ENCODE measurements at places on chromosomes 1 and 21. TPM values are rescaled to one million over a fixed set of nuclear protein-coding genes. Genes with fewer than 3 reads are reported as not detected.

DNA sequence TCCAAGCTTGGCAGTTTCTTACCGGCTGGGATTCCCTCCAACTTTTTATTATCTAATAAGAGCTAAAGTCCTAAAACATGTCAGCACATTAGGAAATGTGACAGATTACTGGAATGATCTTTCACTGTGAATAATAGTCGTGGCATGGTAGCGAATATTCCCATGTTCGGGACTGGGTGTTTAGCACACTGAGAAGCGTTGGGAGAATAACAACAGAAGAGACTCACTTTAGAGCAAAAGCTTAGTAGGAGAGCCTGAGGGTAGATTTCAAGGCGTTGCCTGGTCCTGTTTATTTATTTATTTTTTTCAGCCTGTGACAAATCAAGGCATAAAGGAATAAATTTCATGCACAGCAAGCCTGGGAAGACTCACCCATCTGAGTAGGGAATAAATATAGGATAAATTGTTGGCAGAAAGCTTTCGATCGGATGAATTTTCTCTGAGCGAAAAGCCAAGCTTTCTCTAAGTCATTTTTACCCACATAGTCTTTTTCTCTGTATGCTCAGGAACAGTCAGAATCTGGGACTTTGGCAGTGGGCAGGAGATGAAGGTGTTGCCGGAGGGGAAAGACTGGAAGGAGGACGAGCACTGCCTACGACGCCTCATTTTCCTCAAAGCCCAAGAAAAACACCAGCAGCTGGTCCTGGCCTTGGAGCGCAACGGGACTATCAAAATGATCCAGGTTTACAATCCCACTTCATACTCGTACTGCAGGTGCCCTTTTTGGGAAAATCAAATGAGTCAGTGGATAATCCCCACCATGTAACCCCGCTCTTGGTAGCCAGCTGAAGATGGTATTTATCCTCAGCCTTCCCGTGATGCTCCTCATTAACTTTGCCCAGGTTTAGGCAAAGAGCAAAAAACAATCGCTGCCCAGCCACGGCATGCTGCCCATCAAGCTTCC, 97.2 kb downstream of the WDR64 start:
- no peak for DNase-seq

DMBX1 gene
- total RNA-seq = not detected

DNA sequence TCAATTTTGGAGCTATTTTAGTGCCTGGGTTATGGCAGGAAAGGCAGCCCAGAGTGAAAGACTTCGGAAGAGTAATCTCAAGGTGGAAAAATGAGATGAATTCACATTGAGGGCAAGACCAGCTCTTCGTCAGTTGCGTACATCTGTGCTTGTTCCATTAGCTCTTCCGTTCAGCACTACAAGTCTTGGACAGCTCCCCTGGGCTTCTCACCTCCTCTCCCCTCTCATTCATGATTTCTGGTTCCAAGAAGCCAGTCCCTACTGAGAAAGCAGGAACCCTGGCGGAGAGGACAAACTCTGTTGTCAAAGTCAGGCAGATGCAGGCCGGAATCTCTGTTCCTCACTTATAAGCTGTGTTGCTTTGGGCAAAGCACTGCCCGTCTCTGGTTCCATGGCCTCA, 76.5 kb downstream of the ACTL8 start:
- no peak for DNase-seq

S100A7A gene
- not detected for total RNA-seq

FHL3 gene
- 58.7 TPM for total RNA-seq

CCDC181 gene
- 0.78 TPM for total RNA-seq

GRCh38 chr1:244161236-244161510, 110.1 kb downstream of the ZBTB18 start:
- no peak for DNase-seq

GRCh38 chr1:80113168-80114038, 1106.9 kb upstream of the ADGRL4 start:
- no peak for DNase-seq

DNA sequence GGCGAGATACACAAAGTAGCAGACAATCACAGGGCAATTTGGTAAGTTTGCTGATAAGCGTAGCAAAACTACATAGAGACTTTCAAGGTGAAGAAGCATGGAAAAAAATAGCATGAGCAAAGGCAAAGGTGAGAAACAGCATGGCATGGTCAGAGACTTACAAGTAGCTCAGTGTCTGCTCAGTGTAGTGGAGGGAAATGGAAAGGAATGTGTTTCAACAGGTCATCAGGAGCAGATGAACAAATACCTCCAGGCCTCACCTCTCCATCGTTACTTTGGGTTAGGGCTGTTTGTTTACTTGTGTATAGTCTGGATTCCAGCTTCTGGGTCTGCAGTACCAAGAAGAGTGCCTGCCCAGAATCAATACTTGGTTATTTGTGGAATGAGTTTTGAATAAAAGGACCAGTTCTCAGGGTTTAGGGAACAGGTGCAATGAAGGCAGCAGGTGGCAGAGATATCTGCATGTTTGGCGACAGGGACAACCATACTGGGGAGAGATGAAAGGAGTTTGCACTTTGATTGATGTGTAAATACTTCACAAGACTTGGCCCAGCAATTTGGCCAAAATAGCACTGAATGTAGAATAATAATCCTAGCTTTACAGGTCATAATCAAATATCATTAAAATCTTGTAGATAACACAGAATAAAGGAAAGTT, 97.0 kb upstream of the FGGY start:
- DNase-seq = no peak

DNA sequence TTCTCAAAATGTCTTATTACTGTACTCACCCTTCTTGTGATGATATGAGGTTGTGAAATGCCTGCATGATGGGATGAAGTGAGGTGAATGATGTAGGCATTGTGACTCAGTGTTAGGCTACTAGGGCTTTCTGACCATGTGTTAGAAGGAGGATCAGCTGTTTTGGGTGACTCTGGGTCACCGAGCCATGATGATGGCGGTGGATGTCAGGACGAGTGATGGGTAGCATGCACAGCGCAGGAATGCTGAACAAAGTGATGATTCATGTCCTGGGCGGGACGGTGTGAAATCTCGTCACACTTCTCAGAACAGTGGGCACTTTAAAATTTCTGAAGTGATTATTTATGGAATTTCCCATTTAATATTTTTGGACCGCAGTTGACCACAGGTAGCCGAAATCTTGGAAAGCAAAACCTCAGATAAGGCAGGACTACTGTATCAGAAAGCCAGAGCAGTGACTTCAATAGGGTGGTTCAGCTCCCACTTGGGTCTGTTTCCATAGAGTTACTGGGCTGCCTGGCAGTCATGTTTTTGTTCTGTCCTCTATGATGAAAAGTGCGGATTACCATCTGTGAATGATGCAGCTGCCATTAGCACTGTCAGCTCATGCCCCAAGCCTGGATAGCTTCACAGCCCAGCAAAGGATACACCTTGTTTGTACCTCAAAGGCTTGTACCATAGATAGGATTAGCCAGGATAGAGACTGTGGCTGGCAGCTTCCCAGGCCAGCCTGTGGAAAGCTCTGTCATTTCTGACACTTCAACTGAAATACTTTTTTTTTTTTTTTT, 26.6 kb downstream of the IL6R start:
- peak; percentile 35 for DNase-seq

- DNase-seq = no peak
These were observed 424.4 kb upstream of the RUNX1 start for GRCh38 chr21:35473496-35473895.

GRCh38 chr1:191634801-191635508, 523.3 kb upstream of the RGS18 start:
- no peak for DNase-seq

- DNase-seq = no peak
These were observed 135.1 kb downstream of the CLIC6 start for GRCh38 chr21:34803782-34804370.

DNA sequence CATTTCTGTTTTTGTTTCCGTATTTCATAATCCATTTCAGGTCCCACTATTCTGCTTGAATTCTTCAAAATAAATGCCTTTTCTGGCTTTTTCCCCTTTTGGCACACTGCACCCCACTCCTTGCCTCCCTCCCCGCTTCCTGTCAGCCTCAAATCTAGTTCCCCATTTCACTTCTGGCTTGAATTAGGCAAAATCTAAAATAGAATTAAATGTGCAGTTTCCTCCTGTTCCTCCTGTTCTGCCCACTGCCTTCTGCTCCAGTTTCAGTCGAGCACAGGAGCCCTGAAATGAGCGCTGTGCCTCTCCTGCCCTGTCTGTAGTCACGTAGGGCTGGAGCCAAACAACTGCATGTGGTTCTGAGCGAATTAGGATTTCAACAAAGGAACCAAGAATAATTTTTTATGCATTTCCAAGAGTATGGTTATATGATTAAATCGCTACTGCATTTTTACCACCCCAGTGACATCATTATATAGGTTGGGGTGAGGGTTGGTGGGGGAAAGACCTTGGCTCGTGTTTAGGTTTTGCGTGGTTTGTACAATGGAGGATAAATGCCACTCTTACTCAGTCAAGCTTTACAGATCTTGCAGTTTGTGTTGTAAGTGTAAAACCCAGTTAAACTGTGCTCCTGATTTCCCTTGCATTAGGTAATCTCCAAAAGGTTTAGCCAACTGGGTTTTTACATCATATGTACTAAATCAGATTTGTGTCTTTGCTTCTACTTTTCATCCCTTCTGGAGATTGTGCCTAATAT, 114.9 kb downstream of the VPS13D start:
- no peak for DNase-seq

AMPD1 gene
- total RNA-seq = not detected

- no peak for DNase-seq
These were observed 12.2 kb downstream of the SARS1 start for GRCh38 chr1:109225711-109226445.

- no peak for DNase-seq
These were observed 2.4 kb upstream of the RNU5D-1 start for GRCh38 chr1:44733365-44733764.

DNA sequence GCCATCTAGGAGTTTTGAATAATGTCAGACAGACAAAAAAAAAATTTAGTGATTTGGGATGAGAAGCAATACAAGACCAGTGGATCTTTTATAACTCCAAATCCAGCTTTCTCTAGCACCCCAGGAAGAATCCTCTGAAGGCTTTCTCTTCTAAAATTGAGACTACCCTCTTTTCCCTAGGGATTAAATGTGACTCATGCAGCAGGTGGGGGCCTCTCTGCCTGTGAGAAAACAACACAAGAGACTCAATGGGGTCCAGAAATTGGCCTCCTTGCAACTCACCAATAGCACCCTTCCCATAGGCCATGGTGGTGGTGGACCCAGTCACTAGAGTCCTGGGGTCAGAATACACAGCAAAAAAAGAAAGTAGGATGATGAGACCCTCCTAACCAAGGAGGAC, 120.3 kb upstream of the ATP1A1 start:
- DNase-seq = no peak

DNA sequence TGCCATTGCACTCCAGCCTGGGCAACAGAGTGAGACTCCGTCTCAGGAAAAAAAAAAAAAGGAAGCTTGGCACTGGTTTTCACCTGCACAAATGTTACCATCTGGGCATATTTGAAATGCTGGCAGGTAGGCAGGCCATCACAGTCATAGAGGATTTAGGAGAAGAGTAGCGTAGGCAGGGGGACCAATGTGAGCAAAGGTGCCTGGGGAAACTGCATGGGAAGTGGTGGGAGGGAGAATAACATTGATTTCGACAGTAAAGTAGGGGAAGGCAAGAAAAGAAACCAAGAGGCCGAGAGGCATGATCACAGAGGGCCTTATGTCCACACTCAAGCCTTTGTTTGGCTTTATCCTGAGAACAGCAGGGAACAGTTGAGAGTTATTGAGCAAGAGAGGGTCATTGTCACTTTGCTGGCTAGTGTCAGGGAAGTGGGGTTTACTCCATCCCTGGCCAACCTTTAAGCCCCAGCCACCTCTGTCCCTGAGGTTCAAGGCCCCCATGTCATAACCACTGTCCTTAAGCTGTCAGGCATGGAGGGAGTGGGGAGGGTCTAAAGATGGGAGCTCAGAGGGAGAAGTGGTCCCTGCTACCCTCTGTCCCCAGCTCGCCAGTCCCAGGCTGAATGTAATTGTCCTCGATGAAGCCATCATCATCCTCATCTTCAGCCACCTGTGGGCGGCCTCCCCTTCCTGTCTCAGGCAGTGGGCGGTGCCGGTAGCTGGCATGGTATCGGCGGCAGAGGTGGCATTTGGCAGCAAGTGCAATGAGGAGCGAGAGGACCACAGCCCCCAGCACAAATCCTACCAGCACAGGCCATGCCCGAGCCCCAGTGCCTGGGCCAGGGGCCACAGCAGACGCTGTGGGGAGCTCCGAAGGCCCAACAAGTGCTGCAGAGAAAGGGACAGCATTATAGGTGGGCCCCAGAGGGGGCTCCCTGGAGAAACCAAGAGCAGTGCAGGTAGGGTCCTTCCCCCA, 2.9 kb downstream of the C1orf210 start:
- no peak for DNase-seq

IL19 gene
- not detected for total RNA-seq

- no peak for DNase-seq
These were observed 187.0 kb upstream of the RUNX1 start for GRCh38 chr21:35236090-35236489.

CFAP126 gene
- not detected for total RNA-seq

GRCh38 chr1:51790385-51790784, 88.1 kb downstream of the NRDC start:
- DNase-seq = no peak

DNA sequence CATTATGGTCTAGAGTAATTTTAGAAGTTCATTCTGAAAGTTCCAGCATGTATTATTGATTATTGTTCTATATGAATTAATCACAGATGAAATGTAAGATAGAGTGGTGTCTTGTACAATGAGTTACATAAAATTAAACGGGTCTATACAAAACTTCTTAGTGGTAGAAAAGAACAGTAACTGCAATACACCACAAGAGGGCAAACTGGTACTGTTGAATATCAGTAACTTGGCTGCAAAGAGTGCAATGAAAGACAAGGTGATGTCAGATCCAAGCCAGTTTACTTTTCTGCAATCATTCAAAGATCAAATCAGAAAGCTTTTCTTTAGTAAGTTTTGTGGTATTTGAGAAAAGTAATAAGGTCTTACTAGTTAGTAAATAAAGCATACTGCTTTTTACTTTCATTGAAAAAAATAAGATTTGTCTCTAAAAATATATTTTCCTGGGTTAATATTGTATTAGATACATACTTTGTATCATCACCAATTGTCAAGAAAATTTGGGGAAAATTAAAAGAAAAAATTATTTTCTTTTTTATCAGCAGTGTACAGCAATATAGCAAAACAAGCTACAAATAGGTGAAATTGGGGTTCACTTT, 66.4 kb upstream of the BTG3 start:
- DNase-seq = peak; percentile 61

PLA2G2A gene
- total RNA-seq = not detected

- DNase-seq = no peak
These were observed 239.8 kb downstream of the SDCCAG8 start for GRCh38 chr1:243495442-243496186.

DNA sequence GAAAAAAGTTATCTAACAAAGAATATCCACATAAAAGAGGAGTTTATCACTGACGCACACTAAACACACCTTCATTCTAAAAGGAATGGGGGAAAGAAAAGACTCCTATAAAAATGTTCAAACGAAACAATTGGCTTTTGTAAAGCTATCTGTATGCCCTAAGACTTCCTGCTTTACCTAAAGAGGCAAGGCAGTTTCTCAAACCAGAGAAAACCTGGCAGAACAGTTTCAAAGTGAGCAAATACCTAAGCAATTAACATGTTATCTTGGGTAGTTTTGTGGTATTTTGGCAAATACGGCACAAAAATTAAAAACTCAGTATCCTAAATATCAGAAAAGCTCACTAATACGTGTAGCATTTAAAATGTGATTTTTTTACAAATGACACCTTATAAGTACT, 1.9 kb downstream of the PUM1 start:
- peak; percentile 51 for DNase-seq

GRCh38 chr1:86000601-86001000, 156.0 kb downstream of the COL24A1 start:
- no peak for DNase-seq

HSD3B1 gene
- total RNA-seq = not detected
